Right lung (tissue), 10 donors: ENCODE measurements at places on chromosomes 3 and 15. TPM values are rescaled to one million over a fixed set of nuclear protein-coding genes. Genes with fewer than 3 reads are reported as not detected.

DNA sequence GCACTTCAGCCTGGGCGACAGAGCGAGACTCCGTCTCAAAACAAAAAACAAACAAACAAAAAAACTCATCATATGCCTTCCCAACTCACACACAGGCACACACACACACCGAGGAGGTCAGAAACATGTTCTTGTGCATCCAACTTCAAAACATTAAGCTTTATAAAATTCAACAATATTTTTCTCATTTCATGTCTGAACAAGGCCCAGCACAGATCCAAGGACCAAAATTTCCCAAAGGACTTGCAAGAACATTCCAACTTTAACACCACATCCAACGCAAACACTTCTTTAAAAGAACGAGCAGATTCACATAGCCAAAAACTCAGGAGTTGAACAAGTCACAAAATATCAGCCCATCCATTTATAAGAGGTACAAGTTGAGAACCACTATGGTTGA is 148.4 kb downstream of the MAGI1 start:
- DNase-seq: no peak

DNA sequence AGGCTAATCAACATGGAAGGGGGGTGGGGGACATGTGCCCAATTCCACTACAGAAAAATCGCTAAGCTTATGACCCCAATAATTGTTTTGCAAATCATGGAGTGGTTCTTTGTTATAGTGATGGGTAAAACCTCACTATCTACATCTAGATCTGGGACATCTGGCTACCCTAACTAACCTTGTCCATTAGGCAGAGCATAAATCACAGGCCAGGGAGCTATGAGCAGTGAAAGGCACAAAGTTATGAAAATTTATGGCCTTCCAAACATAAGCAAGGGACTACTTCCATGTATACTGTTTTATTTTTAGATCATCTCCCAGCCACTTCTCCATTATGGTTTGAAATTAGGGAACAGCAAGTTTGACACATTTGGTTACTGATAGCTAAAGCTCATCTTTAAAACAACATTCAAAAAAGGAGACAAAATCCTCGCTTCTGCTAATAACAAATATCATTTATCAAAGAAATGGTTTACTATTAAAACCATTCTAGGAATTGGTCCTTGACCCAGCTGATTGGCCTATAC is 78.3 kb downstream of the RSL24D1 start:
- DNase-seq: no peak

FAM81A gene
- polyA plus RNA-seq: 3.3 TPM

GRCh38 chr3:147405231-147406027 is 914 bp downstream of the ZIC4 start:
- no peak for DNase-seq

- DNase-seq: no peak
Measured at GRCh38 chr3:54202054-54202453, 79.7 kb downstream of the CACNA2D3 start.

ACSBG1 gene
- 0.60 TPM for polyA plus RNA-seq

DNA sequence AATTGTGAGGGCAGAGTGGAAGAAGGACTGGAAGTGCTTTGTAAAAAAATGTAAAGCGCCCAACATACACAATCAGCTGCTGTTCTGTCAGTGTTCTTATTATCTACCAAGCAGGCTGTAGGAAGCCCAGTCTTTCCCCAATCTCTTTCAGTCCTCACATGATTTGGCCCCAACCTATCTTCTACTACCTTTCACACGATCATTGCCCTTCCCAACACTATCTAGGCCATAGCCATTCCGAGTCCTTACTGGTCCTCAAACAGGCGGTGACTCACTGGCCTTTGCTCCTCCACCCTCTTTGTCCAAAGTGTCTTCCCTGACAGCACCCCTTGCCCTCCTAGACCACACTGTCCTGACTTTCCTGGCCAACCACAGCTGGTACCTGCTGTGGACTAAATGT is 861 bp upstream of the RFT1 start:
- no peak for DNase-seq

FOXB1 gene
- polyA plus RNA-seq: not detected

DNA sequence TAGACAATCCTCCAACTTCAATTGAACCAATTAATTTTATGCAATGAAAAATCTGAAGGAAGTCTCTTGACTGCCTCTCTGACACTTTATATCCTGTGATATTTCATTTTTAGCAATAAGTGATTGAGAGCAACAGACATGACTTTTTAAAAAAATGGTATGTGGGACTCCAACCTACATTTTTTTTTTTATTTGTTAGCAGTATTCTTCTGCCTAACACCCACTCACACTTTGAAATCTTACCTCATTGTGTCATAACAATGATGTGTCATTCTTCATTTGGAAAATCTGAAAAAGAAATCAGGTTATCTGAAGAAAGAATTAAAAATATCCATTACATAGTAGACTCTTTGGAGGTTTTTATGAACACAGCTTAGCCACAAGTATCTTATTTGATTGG is 541.3 kb upstream of the KCNMB2 start:
- DNase-seq: no peak

PLSCR4 gene
- 37.9 TPM for polyA plus RNA-seq

DNA sequence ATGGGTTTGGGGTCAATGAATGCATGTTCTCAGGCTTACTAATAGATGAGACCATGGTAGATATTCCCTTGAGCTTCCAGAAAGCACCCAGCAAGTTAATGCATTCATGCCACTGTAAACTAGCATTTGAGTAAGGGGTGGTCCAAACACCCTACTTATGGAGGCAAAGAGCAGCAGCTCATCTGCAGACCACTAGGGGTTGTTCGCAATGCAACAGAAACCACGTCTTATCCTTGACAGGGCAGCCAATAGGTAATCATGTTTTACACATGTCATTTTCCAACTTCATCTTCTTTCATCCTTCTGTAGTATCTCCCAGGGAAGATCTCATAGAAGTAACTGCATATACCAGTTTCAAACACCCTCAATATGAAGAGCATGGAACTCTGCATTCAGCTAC is 330.2 kb downstream of the RORA start:
- DNase-seq: no peak

SLC7A14 gene
- 0.50 TPM for polyA plus RNA-seq

P3H2 gene
- polyA plus RNA-seq: 31.0 TPM

CLSTN2 gene
- polyA plus RNA-seq: 0.55 TPM

SCAANT1 gene
- polyA plus RNA-seq: 1.4 TPM

DNA sequence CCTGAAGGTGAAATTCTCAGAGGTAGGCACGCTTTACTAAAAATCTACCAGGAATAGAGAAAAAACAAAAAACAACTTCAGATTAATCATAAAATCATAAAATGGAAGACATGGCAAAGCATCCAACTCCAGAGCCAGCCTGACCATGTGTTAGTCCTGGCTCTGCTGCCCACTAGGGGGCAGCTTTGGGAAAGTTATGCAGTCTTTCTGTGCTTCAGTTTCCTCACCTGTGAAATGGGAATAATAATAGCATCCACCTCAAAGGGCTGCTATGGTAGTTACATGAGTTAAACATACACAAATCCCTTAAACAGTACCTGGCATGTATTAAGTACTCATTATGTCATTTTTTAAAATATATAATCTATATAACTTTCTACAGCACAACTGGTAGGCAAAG is 52.3 kb downstream of the WNT5A start:
- DNase-seq: no peak

MAP6D1 gene
- 4.1 TPM for polyA plus RNA-seq

DNA sequence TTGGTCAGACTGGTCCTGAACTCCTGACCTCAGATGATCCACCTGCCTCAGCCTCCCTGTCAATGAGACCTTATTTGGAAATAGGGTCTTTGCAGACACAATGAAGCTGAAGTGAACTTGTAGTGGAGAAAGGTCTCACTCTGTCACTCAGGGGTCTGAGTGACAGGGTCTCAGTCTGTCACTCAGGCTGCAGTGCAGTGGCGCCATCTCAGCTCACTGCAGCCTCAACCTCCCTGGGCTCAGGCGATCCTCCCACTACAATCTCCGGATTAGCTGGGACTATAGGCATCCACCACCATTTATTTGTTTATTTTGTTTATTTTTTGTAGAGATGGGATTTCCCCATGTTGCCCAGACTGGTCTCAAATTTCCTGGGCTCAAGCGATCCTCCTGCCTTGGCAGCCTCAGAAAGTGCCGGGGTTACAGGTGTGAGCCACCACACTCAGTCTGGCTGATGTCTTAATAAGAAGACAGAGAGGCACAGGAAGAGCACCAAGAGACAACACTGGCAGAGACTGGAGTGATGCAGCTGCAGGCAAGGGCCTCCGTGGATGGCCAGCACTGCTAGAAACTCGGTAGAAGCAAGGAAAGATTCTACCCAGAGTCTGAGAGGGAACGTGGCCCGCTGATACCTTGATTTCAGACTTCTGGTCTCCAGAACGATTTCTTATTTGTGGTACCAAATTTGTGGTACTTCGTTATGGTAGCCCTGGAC is 26.2 kb upstream of the RAF1 start:
- DNase-seq: no peak

DNA sequence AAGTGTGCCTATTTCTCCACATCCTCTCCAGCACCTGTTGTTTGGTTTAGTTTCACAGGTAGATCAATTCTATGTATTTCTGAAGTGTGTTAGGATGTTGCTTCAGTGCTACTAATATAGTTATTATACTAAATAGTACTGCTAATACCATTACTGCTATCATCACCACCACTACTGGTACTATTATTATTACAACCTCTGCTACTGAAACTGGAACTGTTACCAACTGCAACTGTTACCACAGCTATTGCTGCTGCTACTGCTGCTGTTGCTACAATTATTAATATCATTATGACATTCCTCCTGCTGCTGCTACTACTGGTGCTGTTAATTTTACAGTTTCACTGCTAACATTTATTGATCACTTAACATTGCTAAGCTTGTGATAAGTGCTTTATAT is 8.3 kb upstream of the LMOD3 start:
- no peak for DNase-seq

CYP8B1 gene
- polyA plus RNA-seq: 0.30 TPM

GRCh38 chr3:101195951-101196713 is 124.2 kb downstream of the IMPG2 start:
- DNase-seq: peak; percentile 60

- DNase-seq: no peak
Measured at GRCh38 chr3:63097396-63097795, 180.7 kb upstream of the SYNPR start.

LRRC31 gene
- polyA plus RNA-seq: not detected

- DNase-seq: no peak
Measured at GRCh38 chr3:104908761-104909160, 457.9 kb upstream of the ALCAM start.

DNA sequence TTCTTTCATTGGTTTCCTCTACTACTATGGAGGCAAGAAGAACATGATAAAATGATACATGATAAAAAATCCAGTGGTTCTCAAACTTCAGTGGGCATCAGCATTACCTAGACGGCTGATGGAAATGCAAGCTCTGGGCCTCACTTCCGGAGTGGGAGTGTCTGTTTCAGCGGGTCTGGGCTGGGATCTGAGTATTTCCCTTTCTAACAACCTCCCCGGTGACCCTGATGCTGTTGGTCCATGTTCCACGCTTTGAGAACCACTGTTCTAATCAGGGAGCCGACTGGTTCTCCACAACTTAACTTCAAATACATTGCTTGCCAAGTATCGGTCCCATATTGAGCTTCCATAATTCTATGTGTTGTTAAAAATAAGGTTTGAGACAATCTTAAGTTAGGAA is 712.3 kb upstream of the LMCD1 start:
- no peak for DNase-seq

DNA sequence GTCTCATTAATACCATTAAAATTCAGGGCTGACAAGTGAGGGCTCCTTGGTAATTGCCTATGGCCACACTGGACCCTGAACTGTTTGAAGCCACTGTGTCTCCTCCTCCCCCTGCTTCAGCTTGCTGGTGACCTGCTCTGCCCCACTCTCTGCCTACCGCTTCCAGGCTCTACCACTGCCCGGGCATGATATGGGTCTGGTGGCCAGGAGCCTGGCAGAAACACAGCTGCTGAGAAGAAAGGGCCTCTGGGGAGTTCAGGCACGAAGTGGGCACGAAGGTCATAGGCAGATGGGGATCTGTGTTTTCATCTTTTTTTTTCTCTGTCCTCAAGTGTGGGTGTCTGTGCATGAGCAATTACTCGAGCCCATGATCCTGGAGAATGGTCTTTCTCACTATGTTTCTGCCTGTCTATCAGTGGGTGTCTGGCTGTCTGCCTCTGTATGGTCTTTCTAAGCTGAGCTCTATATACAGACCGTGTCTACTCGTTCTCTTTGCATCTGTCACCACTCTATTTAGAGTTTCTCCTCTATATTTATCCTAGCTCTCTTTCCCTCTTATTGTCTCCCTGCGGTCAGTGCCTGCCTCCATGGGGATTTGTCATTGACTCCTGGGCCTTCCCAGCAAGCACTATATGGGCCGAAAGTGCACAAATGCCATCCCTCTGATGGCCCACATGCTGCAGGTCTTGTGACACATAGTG is 42.1 kb upstream of the EPHB1 start:
- no peak for DNase-seq

- no peak for DNase-seq
Measured at GRCh38 chr3:32009101-32009500, 27.6 kb downstream of the ZNF860 start.

LTK gene
- 3.1 TPM for polyA plus RNA-seq

DNA sequence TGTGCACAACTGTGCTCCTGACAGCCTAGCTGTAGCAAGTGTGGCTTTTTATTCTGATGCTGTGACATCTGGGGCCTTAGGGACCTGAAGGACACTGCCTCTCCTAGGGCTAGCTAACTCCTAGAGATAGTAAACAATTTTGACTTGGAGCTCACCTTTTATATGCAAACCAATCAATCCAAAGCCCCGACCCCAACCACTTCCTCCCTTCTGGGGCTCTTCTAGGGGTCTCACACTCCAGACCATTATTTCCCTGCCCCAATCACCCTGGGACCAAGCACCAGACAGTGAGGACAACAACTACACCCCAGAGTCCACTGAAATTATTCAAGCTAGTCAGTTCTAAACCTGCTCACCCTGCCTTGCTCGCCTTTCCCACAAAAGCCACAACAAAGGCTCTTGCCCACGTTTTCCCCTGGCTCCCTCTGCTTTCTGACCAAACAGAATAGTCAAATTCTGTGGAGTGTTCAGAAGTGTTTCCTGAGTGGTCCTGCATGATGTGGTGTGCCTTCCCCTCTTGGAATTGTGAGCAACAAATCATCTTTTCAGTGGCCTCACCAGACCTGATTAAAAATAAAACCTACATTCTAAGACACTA is 84.2 kb upstream of the WNT5A start:
- no peak for DNase-seq

- DNase-seq: no peak
Measured at GRCh38 chr3:15892311-15893227, 94.8 kb upstream of the ANKRD28 start.

FAM3D gene
- polyA plus RNA-seq: 2.6 TPM

DNA sequence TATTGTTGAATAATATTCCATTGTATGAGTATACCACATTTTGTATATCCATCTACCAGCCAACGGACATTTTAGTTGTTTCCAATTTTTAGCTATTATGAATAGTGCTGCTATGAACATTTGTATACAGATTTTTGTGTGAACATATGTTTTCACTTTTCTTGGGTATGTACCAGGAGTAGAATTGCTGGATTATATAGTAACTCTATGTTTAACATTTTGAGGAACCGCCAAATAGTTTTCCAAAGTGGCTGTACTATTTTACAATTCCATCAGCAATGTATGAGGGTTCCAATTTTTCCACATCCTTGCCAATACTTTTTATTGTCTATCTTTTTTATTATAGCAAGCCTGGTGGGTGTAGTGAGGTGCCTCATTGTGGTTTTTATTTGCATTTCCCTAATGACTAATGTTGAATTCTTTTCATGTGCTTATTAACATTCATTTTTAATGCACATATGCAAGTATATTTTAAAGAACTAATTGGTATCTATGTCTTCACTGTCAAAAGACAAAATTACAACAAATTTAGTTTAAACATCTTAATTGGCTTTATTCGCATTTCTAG is 77.5 kb upstream of the PIAS1 start:
- DNase-seq: no peak

GRCh38 chr15:23773093-23773492 is 86.0 kb upstream of the NDN start:
- no peak for DNase-seq
